C1 segment of cervical spinal cord (tissue), 14 donors: ENCODE measurements at places on chromosomes 1 and 21.

GRCh38 chr1:248844526-248844925 lies 6.5 kb downstream of the ZNF672 start:
- DNase-seq, result no peak

GRCh38 chr1:81327743-81328142 lies 473.0 kb upstream of the ADGRL2 start:
- DNase-seq, result no peak

DNA sequence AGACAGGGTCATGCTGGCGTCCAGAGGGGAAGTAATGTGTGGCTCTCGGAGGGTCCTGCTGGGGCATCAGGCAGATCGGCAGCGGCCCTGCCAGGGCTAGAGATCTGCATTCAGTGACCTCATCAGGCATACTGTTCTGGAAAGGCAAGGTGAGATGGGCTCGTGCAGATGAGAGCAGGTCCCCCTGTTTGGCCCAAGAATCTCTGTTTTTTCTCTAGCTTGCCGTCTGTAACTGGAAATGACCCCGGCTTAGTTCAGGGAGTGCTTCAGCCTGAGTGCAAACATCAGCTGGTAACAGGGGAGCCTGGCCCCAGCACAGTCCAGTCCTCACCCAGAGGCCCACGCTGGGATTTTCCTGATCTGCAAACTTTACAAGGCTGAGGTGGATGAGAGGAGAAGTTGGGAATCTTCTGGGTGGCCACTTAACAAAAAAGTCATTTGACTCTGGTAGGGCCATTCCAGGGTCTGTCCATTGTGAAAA lies 2.1 kb downstream of the FAM163A start:
- DNase-seq, result no peak

DNA sequence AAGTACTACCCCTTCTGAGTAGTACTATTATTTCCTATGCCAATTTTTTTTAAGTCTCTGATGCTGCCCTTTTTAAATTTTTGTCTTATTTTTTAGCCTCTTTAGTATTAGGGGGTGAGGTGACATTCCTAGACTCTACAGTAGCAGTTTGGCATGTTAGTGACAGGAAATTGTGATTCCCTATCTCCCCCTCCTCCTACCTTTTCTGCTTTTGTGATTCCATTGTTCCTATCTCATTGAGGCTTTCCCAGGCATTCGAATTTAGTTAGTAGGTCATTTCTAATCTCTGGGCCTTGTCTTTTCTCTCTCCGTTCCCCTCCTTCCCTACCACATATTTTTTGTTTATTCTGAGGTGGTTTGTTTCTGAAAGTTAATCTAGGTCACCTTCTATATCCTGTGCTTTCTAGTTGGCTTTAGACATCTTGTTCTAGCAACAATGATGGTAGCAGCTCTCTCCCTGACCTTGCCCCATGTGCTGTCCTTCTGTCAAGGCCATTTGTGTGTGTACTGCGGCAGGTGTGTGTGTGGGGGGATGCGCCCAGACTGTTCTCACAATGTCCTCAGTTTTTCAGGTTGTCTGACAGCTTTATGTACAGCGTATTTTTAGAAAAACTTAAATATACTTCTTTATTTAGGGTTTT lies 21.5 kb downstream of the SEMA6C start:
- no peak for DNase-seq

- DNase-seq, result no peak
Observed at GRCh38 chr1:168084396-168085231, 52.1 kb downstream of the GPR161 start.

- DNase-seq, result no peak
Observed at GRCh38 chr21:37783016-37783415, 133.2 kb downstream of the KCNJ6 start.

DNA sequence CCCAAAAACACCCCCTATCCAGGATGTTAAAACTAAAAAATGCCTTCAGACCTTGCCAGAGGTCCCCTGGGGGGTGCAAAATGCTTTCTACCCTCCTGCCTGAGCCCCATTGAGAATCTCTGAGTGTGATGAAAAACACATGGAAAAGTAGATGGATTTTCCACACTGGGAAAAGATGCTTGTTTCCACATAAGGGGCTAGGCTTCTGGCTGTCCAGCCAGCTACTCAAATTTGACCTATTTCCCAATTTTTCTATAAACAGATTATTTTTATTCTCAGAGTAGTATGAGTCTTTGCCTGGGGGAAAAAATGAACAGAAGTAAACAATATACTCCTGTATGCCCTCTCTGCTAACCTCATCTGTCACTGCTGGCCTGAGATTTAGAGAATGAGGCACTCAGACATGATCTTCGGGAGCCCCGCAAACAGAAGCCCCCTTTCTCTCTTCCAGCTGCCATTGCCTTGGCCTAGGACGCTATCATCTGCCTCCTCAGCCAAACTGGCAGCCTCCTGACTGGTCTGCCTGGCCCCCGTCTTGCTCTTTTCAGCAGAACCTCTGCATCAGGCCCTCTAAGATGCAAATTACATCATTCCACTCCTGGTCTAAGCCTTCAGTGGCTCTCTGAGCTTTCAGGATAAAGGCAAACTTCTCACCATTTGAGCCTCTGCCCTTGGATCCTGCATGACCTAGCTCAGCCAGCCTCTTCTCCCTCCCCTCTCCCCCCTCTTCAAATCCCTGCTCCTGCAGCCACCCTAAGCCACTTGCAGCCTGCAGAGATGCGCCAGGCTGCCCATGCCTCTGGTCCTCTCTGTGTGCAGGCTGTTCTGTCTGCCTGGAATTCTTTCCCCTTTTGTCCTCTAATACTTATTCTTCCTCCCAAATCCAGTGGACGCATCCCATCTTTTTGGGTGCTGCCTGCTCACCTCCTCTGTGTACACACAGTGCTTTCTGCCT lies 39.7 kb upstream of the TMEM125 start:
- no peak for DNase-seq

GRCh38 chr1:231334952-231335351 lies 2.7 kb downstream of the EXOC8 start:
- no peak for DNase-seq

DNA sequence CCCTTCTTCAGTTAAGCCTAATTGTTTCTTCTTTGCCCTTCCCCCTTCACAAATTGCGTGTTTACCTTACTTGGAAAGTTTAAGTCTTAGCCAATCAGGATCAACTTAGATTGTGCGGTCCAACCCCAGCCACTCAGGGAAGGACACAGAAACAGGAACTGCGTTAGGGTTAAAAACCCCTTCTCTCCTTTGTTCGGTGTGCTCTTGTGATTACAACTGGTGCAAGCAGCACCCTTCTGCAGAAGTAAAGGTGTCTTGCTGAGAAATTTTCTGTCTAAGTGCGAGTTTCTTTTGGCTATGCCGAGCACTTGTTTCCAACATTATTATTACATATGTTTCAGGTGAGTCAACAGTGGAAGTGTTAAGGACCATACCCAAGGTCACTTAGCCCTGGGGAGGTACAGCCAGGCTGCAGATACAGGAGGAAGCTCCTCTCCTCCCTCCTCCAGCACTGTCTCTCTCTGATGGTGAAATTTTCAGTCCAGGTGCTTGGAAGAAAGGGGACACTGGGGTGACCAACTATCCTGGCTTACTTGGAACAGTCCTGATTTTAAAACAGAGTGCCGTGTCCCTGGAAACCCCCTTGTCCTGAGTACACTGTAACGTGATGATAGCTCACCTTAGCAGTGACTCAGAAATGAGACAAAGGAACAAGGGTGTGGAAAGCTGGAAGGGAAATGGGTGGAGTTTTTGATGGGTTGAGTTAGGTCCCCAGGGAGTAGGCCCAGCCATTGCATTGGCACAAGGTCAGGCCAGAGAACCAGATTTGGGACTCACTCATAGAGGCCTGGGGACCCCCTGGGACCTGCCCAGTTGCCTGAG lies 68.7 kb upstream of the KLHDC7A start:
- DNase-seq, result no peak

DNA sequence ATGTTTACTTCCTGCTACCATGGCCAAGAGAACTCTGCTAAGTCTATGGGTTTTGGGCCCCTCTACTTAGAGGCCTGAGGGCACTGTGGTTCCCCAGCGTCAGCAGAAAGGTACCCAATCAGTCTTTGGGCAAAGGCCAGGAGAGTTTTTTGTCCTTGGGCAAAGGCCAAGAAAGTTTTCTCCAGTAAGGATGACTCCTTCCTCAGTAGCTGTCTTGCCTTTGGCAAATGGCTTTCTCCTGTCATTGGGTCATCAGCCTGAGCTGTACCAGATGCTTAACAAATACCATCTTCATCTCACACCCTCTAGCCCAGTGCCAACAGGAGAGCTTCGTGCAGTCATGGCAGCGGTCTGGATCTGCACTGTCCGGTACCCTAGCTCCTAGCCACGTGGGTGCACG lies 199.3 kb upstream of the TMEM51 start:
- DNase-seq, result no peak

DNA sequence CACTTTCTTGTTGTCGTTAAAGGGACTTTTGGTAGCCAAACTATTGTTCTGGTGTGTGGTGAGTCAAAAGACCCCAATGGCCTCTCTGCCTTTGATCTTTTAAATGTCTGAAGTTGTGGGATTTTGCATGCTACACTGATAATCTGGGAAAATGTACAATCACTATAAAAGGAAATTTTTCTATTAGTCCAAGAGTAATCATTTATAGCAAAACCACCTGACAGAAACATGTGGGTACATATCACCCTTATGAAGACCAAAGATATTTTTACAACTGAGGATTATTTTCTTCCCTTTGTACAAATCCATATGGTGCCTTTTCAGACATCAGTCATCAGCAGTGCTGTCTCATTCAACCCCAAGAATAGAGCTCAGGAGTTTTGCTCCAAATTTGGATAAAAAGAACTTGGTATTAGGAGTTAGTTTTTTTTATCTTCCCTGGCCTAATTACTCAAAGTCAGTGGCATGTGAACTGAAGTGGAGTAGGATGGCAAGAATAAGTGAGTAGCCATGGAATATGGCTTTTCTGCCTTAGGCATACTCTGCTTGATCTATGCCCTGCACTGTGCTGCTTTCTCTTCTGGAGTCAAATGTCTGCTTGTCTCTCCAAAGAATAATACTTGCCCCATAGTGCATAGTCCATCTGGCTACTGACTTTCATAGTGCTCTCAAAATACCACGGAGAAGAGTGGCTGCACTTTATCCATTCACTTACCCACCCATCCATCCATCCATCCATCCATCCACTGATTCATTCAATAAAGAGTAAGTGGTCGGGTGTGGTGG lies 13.5 kb downstream of the GREM2 start:
- DNase-seq, result no peak

DNA sequence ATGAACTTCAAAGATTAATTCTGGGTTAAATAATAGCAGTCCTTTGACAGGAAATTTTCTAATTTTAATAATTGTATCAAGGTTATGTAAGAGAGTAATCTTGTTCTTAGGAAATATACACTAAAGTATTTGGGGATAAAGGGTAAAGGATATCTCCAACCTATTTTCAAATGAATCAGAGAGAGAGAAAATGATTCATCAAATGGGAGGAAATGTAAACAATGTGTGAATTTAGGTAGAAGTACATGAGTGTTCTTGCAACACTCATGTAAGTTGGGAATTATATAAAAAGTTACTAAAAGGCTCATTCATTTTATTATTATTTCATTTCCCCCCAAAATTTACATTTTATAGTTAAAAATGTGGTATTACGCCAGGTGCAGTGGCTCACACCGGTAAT lies 20.4 kb upstream of the SIM2 start:
- DNase-seq, result no peak
